ENCODE measurements at places on chromosomes 3 and 15.

DNA sequence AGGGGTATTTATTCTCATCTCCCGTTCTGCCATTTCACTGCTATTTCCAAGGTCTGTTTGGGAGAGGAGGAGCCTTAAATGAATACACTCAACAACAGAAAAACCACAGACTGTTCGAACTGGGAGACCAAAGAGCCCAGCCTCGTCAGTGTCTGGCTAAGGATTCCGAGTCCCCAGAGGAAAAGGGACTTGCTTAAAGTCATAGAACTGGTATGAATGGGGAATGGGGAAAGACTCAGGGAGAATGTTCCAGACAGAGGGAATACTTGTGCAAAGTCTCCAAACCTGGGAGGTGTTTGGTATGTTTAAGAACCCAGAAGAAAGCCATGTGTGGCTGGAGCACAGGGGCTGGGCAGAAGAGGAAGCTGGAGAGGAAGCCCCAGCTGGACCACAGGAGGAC lies 46.9 kb downstream of the FAM43A start:
- no peak for DNase-seq

DNA sequence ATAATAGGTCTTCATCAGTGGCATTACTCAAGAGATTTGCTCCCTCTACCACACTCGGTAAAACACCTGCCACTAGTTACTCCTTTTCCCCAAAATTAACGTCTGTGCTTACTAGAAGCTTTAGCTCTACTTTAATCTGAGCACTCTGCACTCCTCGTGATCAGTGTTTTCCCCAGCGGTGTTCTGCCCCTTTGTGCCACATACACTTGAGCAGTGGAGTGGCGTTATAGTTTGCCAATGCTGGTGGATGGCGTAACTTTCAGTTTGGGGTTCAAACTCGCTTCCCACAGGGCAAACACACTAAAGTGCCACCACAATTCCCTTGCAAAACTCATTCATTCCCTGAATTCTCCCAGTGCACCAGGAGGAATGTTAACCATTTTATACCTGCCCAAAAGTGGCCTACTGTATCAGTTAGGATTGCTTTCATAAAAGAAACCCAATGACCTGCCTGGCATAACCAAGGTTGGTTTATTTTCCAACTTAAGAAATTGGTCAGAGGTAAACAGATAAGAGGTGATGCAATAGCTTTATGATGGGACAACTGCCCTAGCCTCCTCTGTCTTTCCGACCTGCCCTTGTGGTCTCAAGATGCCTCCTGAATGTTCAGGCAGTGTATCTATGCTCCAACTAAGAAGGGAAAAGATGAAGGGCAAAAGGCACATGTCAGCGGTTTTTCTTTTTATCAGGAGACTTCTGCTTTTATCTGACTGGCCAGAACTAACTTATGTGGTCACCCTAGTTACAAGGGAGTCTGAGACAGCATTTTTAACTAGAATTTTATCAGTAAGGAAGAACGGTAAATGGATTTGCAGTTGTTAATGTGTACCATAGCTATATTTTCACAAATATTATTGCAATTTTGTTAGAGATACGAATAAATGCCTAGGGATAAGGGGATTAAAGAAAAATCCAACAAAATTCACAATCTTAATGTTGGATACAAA lies 83.9 kb downstream of the FSIP1 start:
- DNase-seq: no peak

DNA sequence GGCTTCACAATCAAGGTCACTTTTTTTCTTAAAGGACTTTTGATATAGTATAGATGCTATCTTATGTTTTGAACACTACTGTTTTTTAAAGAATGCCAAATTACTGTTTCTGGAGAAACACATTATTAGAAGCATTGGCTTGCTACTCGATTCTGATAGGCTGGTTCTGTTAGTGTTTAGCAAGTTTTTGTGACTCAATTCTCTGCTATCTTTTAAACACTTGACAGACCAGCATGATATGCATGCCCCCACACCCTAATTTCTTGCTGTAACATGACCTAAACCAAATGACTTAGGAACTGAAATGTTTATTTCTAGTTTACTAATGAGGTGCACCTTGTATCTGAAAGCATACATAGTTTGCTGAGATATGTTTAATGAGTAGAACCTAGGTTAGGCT lies 5.5 kb upstream of the IL20RB start:
- DNase-seq: no peak

GRCh38 chr3:153976891-153977554 lies 144.2 kb upstream of the ARHGEF26 start:
- no peak for DNase-seq

DNA sequence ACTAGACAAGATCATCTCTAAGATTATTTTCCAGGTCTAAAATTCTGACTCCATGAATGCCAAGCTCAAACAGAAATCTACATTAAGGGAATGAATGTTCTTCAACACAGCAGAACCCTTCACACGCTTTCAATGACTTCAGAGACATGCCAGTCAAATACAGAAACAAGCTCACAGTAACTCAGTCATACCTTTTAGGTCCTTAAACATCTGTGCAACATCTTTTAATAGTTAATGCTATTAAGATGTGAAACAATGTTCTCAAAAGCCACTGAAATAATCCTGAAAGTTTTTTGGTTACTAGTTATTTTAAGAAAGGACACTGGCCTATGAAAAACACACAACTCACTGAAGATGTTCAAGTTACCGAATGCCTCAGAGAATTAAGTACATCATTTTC lies 2.5 kb downstream of the DLG1 start:
- no peak for DNase-seq

- DNase-seq: no peak
These were observed 6.6 kb downstream of the ZBED2 start for GRCh38 chr3:111588527-111588926.

GRCh38 chr3:121895121-121895520 lies 920 bp downstream of the SLC15A2 start:
- no peak for DNase-seq

Data from NCI-H1105 treated with DMSO at 0.1 percent for 48 hours (cell line).